Esophagus muscularis mucosa (tissue), 4 donors: ENCODE measurements at places on chromosomes 16 and 17. TPM values are rescaled to one million over a fixed set of nuclear protein-coding genes. Genes with fewer than 3 reads are reported as not detected.

Gene WBP2
- total RNA-seq, result 82.8 TPM

Gene KRT39
- not detected for total RNA-seq

Gene SLFN14
- total RNA-seq, result not detected

Gene TPPP3
- 32.0 TPM for total RNA-seq

Gene SPIRE2
- 5.4 TPM for total RNA-seq

Gene ITFG1
- 41.0 TPM for total RNA-seq

DNA sequence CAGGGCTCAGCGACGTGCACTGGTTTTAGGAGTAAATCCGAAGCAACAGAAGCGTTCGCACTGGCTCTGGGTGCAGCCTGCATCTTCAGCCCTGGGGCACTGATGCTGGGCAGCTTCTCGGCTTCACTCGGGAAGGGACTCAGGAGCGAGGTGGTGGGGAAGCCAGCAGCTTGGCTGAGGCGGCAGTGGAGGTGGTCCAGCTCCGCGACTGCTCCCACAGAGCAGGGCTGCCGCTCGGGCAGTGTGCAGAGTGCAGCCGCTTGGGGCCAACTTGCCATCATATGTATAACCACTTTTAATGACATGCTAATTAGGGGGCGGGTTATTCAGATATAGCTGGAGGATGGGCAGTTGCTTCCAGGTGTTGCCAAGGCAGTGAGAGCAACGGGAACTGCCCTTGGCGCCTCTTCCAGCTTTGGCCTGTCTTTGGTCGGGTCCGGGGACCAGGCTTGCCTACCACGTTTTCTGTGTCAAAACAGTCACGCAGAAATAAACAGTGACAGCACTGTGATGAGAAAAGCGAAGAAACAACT, 26.7 kb downstream of the METRNL start:
- DNase-seq, result no peak

DNA sequence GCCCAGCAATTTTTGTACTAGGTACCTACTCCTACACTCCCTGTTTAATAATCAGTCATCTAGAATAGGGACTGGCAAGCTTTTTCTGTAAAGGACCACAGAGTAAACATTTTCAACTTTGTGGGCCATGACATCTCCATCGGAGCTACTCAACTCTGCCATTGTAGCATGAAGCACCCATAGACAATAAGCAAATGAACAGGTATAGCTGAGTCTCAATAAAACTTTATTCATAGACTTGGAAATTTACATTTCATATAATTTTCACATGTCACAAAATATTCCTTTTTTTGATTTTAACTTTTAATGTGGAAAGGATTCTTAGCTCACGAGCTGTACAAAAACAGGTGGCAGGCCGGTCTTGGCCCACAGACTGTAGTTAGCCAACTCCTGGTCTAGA, 345.8 kb downstream of the SOX9 start:
- DNase-seq, result no peak

DNA sequence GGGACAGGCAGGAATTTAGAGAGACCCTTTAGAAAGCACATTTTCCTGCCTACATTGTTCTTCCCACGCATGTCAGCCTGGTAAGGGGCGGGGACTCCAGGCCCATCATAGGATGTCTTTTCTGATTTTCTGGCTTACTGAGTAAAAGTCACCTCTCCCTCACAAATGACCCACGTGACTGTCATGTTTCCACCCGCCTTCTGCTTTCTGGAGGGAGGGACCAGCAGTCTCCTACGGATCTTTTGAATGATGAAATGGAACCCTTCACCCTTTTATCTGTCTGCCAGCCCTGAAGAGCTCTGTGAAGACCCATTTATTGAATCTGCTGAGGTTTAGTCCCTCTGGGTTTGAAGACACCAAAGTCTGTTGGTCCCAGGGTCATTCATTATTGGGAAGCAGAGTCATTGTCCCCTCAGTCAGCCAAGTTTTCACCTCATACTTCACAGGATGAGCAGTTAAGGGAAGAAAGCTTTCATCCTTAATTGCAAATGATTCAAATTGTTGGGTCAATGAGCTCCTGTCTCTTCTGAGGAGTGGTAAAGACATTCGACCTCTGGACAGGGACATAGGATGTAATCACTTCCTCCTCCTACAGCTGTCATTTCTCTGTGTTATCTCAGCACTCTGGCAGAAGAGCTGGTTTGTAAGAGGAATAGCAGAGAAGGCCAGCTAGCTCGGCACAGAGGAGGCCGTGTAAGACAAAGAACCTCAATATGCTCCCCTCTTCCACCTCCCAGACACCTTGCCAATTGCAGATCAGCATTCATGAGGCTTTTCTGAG, 446.1 kb downstream of the HS3ST3B1 start:
- peak; percentile 82 for DNase-seq

DNA sequence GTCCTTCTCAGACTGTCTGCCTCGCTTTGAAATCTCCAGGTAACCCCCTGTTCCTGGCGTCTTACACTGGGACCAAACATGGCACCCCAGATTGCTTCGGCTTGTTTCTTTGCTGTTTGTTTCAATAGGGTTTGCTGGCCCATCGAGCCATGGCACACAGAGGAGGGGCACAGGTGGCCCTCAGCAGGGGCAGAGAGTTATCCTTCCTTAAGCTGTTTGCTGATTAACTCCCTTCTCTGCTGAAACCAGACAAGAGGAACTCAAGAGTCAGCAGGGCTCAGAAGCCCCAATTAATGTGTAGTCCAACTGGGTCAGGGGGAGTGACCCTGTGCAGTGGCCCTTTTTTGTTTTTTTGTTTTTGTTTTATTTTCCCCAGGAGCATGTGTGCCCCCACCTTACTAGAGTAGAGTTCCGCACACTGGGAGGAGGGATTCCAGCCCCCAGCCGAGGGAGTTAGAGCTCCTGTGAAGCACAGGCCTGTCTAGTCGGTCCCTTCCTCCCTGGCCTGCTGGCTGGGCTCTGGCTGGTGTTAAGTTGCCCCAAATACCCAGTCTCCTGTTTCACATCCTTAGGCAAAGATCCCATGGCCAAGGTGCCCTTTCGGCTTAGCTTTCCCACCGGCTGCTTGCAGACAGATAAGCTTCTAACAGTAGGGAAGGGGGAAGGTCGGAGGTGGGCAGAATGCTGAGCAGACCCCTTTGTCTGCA, 39.3 kb downstream of the YPEL2 start:
- no peak for DNase-seq

DNA sequence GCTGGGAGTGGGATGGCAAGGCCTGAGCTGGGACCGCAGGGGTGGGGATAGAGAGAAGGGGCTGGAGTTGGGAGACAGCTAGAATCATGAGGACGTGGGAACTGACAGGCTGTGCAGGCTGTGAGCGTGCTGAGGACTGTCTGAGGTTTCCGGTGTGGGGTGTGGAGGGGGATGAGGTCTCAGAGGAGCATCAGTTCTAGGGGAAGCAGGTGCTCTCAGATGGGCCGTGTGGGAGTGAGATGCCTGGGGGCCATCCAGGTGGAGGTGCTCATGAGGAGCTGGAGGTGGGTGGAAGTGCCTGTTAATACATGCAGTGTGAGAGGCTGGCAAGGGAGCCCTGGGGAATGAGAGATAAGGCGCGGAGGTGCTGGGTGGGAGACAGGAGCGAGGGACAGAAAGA, 27.2 kb downstream of the HASPIN start:
- no peak for DNase-seq

GRCh38 chr16:51523400-51523799, 372.3 kb upstream of the SALL1 start:
- no peak for DNase-seq

DNA sequence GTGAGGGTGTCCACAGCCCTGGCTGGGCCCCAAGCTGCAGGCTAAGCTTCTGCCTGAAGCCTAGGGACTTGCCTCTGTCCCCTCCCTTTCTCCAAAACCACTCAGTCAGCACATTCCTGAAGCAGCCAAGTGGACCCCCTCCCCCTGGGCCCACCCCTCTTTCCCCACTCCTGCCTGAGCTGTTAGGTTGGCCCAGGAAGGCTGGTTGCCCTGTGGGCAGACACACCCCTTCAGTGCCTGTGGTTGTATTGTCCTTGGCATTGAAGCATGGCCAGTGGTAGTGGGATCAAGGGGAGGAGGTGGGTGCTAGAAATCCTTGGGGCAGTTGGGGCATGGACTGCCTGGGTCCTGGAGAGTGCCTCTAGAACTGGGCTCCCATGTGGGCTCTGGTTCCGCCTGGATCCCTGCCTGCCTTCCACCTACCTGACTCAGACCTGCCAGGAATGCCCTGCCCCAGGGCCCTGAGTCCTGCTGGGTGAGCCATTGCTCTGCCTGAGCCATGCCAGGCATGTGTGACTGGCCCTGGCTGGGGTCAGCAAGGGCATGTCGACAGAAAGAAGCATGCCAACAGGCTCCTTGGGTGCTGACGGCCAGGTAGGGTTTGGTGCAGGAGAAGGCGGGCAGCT, 2.1 kb downstream of the TRAF4 start:
- DNase-seq, result no peak

DNA sequence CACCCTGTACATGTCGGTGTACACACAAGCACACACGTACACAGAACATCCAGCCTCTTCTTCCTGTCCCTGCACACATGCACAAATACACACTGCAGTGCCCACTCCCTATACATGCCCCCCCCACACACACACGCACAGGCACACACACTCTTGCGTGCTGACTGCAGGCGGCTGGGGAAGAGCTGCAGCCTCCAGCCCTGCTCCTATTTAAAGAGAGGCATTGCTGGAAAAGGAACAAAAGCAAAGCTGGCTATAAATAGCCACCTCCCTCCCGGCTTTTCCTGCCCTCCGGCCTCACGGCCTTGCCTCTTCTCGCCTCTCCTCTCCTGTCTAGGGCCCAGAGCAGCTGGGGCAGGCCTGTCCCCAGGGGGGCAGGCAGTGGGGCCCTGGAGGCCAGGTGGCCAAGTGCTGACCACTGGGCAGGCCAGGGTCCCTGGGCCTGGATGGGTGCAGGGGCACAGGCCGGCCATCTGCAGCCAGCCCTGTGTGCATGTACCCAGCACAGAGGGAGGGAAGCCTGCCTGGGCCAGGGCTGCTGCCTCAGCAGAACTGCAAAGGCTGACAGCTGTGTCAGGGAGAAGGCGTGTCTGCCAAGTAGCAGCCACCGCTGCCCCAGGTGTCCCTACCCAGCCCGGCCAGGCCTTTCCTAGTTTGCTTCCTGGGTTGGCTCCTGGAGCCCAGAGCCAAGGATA, 25.4 kb downstream of the RTN4RL1 start:
- no peak for DNase-seq

DNA sequence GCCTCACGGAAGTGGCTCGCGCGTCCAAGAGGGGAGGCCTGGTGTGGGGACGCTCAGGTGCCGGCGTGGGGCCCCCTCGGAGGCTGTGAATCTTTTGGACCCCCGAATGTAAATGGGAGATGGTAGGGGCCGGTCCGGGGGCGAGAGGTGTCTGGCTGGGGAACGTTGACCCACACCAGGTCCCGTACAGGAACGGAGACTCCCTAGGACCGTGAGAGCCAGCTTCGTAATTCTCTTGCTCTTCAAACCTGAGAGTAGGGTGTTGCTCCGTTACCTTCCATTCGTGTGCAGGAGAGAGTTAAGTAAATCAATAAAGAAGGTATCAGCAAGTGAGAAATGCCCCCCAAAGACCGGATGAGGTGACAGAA, 481 bp downstream of the LYRM1 start:
- DNase-seq, result peak; percentile 92

DNA sequence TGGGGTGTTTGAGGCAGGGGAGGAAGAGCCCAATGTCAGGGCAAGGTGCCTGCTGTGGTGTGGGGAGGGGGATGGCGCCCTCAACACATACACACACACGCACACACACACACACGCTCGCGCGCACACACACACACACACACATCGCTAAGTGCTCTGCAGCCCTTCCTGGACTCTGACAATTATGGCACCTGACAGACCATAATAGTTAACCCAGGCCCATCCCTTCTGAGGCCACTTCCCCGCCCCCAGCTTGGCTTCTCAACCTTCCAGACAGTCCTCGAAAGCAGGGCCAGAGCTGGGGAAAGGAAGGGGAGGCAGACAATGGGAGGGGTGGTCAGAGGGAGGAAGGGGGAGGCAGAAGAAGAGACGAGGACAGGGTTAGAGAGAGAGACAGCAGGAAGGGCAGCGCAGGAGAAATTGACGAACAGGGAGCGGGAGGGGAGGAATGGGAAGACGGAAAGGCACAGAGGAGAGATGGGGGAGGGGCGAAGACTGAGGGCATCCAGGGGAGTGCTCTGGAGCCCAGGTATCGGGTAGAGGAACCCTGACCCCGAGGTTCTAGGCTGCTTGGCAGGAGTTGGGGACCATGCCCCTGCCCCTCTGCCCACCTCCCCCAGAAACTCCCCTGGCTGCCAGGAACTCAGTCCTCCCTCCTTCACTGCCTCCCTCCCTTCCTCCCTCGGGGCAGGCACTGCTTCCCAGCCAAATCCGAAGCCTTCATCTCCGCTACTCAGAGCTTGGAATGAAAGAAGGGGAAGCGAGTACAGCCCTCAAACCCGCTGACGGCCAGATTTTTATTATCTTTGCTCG, 4.0 kb downstream of the SRCIN1 start:
- DNase-seq, result no peak

DNA sequence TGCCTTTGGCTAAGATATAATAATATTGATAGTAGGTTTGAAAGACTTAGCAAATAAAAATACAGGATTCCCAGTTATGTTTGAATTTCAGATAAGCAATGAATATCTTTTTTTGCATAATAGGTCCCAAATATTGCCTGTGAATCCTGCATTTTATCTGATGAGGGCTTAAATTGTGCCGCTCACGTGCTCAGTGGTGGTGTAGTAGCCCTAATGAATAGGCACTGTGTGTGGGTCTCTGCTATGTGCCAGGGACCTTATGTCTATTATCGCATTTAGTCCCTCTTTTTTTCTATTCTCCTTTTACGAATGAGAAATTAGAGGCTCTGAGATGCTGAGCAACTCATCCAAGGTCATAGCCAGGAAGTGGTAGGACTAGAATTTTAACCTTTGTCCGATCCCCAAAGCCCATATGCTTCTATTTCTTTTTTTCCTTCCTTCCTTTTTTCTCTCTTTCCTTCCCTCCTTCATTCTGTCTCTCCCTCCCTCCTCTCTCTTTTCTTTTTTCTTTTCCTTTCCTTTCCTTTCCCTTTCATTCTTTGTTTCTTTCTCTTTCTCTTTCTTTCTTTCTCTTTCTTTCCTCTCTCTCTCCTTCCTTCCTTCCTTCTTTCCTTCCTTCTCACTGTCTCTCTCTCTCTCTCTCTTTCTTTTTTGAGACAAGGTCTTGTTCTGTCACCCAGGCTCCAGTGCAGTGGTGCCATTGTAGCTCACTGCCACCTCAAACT, 47.2 kb downstream of the RGS9 start:
- DNase-seq, result no peak

- no peak for DNase-seq
Observed at GRCh38 chr16:64459821-64460220, 662.0 kb downstream of the CDH11 start.

- no peak for DNase-seq
Observed at GRCh38 chr16:31329671-31330552, 25.1 kb upstream of the ITGAX start.

- DNase-seq, result no peak
Observed at GRCh38 chr17:72101526-72101925, 19.3 kb upstream of the SOX9 start.

- DNase-seq, result no peak
Observed at GRCh38 chr17:16988749-16989229, 16.9 kb upstream of the TNFRSF13B start.

GRCh38 chr17:72682605-72683004, 409.9 kb downstream of the SLC39A11 start:
- no peak for DNase-seq

GRCh38 chr17:77875051-77875780, 83.3 kb upstream of the TNRC6C start:
- no peak for DNase-seq

- DNase-seq, result no peak
Observed at GRCh38 chr16:71537643-71538042, 11.4 kb downstream of the CHST4 start.

- no peak for DNase-seq
Observed at GRCh38 chr16:3015865-3016521, 2.0 kb downstream of the CLDN6 start.
